AG09319 (cell line): ENCODE measurements at places on chromosomes 1 and 21.

DNA sequence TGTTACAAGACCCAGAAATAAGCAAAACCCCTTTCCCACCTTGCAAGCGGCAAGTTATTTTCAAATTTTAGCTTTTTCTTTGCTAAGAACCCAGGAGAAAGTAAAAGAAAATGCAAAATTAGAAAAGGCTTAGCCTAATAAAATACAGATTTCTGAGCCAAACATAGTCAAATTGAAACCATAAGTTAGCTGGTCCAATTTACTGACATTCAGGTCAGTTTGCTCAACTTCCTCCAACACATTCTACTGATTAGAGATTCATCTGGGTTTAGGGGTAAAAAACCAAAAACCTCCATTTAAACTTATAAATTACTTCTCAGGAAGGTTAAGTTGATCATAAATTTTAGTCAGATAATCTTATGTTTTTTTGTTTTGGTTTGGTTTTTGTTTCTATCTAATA is 701.8 kb upstream of the CXADR start:
- DNase-seq = no peak

DNA sequence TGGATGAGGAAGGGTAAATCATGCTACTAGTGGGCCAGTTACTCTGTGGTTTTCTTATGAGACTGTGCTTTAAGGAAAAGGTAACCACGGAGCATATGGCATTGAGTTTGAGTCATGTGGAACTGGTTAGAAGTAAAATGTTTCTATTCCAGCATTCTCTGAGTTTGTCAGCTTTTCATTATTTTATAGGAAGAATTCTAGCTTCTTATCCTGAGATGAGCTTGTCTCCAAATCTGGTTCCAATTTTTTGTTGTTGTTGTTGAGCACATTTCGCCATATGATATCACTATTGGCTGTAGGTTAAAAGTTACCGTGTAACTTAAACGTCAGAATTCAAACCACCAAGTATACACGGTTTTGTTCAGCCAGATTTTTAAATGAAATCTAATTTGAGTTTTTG is 69.9 kb downstream of the ATF6 start:
- peak; percentile 37 for DNase-seq

DNA sequence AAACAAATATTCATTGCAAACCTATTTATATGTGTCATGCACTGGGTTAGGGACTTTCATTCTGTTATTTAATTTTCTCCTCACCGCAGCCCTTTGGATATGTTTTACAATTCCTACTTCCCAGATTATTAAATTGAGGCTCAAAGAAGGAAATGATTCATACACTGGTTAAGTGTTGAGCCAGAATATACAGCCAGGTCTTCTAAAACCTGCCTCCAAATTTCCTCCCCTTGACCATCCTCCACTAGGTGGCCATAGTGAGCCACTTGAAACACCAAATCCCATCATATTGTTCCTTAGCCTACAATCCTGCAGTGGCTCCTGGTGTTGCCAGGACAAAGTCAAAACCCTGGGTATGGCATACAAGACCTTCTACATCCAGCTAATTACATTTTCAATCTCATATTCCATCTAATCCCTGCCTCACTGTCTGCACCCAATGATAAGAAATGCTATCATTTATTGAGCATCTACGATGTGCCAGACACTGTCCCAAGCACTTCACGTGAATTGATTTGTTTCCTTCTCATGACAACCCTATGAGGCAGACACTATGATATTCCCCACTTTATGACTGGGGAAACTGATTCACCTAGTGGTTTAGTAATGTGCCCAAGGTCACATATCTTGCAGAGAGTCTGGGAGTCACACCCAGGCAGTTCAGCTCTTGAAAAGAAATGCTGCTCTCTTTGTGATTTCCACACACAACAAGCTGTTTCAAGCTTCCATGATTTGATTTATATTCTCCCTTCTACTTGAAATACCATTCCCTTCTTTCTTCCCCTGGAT is 23.6 kb upstream of the KIRREL1 start:
- peak; percentile 57 for DNase-seq

GRCh38 chr1:36351227-36351977 is 28.0 kb upstream of the EVA1B start:
- peak; percentile 59 for DNase-seq
